Endothelial cell of umbilical vein (primary cell): ENCODE measurements at places on chromosomes 7 and 10.

DNA sequence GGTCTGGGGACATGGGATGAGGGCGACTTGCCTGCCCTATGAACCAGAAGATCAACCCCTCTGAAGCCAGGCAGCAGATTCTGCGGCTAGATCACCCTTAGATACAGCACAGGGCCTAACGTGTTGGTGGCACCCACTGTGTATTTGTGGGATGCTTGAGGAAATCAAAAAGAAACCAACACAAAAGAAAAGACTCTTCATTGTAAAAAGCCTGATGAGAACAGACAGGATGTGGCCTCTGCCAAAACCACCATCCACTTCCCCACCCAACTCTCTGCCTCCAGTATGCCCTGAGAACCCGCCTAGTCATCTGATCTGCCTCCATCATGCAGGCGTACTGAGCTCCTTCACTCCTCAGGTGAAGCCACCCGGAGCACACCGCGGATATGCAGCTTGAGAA is 97.2 kb upstream of the INSYN2A start:
- no peak for DNase-seq

- DNase-seq = no peak
Measured at GRCh38 chr7:91512958-91513357, 248.7 kb downstream of the FZD1 start.

GRCh38 chr10:30502266-30503060 is 68.5 kb downstream of the MAP3K8 start:
- DNase-seq = no peak

- DNase-seq = no peak
Measured at GRCh38 chr10:15802375-15802949, 57.8 kb downstream of the MINDY3 start.

DNA sequence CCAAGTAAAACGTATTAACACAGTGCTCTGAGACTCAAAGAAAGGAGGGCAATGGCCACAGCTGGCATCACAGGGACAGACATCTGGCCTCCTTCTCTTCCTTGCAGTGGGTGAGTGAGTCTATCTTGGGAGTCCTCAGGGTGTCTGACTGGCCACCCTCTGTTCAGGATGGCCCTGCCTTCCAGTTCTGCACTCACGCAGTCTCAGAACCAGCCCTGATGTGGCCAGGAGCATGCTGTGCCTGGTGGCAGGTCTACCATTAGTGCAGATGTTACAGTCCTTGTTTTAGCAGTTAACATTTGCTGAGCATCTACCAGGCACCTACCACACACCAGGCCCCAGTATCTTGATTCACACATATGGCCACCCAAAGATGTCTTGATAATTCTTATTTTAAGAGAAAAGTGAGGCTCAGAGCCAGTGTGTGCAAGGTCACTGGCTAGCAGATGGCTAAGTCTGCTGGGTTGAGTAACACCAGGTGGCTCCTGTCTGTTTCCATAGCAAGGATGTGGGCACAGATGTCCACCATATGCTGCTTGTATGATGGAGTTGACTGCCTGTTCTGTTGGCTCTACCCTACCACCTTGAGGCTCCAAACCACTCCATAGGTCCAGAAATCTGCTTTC is 23.2 kb upstream of the ARHGAP22 start:
- no peak for DNase-seq

DNA sequence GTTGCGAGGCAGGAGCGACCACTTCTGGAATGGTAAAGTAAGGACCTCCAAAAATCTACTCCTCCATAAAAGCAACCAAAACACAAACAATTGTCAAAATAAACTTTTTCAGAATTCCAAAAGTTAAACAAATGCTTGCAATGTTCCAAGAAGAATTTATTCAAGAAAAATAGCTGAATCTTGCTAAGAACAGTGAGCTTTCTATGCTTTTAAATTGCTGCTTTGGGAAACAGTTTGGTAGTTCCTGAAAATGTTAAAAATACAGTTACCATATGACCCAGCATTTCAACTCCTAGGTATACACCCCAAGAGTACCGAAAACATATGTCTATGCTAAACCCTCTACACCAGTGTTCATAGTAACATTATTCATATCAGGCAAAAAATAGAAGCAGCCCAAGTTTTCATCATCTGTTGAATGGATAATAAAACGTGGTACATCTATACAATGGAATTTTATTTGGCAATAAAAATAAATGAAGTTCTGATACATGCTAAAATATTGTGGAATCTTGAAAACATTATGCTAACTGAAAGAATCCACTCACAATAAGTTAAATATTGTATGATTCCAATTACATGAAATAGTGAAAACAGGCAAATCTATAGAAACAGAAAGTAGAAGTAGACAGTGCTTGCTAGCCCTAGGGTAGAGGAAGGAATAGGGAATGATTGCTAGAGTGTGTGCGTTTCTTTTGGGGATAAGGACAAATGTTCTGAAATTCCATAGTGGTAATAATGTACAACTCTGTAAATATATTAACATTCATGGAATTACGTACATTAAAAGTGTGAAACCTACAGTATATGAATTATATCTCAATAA is 57.0 kb downstream of the LRRN3 start:
- no peak for DNase-seq

DNA sequence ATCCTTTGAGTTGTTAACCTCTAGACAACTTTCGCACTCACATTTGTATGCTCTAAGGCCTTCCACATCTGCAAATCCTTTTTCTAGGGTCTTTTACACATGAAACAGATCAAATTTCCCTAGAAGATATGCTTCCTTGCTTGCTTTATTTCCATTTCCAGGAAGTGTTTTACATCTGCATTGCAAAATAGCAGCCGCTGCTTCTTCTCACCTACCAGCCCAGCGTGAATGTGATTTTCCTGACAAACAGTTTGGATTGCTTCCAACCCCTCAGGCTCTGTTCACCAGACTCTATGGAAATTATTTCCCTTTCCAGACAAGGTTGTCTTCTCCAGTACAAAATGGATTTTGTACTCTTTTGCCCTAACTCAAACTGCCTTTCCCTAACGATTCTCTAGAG is 50.9 kb upstream of the PAPSS2 start:
- no peak for DNase-seq

DNA sequence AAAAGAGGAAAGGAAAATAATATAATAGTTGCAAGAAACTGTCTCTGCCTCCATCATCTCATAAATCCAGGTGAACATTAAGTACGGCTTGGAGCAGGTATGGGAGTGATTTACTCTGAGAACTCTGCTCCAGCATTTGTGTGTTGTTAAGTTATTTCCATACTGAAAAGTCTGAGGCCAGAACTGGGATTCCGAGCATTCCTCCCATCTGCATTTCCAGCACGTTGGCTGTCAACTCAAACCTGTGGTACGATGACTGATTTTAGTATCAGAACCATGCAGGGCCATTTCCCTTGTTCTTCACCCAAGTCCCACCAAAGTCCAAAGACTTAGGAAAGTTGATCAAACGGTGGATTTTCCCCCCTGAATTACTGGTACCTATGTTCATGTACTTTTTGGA is 104.9 kb downstream of the CREB5 start:
- no peak for DNase-seq

GRCh38 chr10:49627038-49627437 is 13.2 kb downstream of the CHAT start:
- DNase-seq = no peak

DNA sequence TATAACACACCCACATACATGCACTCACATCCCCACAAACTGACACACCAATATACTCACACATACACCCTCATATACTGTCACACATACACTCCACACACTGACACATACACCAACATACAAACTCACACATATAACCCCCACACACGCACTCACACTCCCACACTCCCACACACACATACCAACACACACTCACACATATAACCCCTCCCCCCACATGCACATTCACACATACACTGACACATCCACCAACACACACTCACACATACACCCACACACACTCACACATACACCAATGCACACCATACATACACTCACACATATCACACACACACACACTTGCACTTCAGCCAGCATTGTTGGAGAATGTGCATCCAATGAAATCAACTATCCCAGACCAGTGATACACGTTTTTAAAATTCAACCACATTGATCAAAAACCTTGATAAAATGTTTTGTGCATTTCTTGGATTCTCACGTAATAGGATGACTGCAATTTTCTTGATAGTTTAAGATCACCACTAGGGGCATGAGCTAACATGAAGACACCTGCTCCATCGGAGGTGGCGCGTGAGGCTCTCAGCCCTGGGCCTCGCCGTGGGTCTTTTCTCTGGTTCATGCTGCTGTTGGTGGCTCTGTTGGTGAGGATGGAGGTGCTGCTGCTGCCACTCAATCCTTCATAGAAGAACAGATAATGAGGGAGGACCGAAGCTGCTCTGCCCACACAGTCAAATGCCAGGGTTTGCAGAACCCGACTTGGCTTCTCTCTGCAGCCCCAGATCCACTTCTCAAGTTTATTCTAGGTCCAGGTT is 32.1 kb upstream of the CHST15 start:
- peak; percentile 20 for DNase-seq
